ENCODE measurements at places on chromosomes 16 and 17.

DNA sequence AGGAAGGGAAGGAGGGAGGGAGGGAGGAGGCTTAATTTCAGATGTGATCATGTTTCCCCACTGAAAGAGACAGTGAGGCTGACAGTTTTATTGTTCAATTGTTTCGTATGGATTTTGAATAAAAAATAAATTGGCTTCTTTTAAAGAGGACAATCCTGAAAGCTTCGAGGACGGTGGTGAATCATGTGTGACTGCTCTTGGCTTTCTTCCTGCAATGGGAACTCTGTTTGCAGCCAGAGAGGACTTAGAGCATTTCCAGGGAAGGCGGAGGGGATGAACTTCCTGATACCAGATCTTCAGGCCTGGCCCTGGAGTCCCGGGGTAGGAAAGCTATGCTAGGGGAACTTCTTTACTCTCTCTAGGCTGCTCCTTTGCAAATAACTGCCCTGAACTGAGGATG, 72.8 kb upstream of the C16orf82 start:
- no peak for DNase-seq

- no peak for DNase-seq
Observed at GRCh38 chr16:82609140-82609539, 17.6 kb upstream of the CDH13 start.

DNA sequence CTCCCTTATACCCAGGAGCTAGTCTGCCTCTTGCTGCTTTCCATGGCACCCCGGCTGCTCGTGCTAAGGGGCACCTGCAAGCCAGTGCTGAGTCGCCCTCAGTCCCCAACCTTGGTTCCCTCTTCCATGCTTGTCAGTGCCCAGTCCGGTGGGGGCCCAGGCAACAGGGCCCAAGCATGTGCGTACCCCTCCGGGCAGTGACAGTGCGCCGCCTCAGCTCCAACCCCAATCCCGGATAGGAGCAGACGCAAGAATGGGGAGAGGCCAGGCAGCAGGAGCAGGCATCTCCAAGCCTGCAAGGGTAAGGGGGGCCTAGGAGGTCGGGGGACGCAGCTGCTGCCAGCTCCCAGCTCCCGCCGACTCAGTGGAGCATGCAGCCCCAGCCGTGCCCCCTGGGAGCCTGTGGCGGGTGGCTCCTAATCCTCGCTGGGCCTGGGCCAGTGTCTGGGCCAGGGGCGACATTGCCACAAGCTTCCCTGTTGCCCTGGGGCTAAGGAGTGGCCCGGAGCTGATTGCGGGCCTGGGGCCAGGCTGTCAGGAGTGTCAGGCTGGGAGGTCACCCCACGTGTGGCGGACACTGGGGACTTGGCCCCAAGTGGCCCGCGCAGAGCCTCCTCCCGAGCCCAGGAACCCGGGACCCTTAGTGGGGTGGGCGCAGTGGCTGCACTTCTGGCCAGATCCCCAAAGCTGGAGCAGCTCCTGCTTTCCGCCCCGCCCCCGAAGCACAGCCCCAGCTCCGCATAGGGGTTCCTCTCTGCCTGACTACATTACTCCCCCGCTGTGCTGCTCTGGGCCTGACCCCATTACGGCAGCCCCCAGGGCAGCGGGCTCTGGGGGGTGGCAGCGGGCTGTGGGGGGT, 9.8 kb downstream of the CPD start:
- no peak for DNase-seq

DNA sequence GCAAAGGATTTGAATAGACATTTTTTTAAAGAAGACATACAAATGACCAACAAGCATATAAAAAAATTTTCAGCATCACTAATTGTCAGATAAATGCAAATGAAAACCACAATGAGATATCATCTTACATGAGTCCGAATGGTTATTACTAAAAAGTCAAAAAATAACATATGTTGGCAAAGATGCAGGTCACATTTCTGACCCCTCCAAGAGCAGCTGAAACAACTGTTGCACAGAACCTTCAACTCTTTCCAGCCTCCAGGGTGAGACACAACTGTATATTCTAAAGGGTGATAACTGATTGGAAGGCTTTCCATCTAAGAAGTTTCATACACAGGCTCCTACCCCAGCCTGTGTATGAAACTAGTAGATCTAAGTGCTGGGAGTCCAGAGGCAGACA, 51.9 kb downstream of the SLFN5 start:
- DNase-seq = no peak

- no peak for DNase-seq
Observed at GRCh38 chr16:72111657-72112451, 18.2 kb downstream of the DHX38 start.

- no peak for DNase-seq
Observed at GRCh38 chr16:12798846-12799245, 4.8 kb downstream of the CPPED1 start.

DNA sequence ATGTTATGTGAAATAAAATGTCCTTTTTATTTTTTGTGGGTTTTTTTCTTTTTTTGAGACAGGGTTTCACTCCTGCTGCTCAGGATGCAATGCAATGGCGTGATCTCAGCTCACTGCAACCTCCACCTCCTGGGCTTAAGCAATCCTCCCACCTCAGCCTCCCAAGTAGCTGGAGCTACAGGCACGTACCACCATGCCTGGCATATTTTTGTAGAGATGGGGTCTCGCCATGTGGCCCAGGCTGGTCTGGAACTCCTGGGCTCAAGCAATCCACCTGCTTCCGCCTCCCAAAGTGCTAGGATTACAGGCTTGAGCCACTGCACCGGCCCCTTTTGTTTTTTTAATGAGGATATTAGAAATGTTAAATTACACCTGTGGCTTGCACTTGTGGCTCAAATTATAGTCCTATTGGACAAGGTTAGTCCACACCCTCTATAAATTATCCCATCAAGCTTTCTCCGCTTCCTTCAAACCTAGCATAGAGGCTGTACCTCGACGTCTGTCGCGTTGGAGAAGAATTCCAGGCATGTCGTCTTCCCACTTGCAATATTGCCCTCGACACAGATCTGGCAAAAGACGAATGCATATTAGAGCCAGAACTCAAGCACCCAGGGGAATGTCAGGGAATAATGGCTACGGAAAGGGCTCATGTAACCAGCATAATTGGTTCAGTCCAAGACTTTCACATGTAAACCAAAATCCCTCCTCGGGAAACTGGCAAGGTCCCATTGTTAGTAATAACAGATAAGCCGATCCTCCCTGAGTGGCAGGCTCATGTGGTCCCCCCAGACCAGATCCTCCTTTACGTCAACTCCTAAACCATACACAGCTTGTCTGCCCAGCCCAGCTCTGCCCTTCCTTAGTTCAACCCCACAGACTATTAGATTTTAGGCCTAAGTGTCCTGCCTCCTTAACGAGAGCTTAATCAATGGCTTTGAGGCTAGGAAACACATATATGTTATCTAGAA, 8.2 kb downstream of the TK2 start:
- no peak for DNase-seq

- no peak for DNase-seq
Observed at GRCh38 chr17:69760562-69760961, 314.5 kb upstream of the KCNJ16 start.

GRCh38 chr16:75798714-75799113, 72.4 kb upstream of the CPHXL start:
- DNase-seq = no peak

DNA sequence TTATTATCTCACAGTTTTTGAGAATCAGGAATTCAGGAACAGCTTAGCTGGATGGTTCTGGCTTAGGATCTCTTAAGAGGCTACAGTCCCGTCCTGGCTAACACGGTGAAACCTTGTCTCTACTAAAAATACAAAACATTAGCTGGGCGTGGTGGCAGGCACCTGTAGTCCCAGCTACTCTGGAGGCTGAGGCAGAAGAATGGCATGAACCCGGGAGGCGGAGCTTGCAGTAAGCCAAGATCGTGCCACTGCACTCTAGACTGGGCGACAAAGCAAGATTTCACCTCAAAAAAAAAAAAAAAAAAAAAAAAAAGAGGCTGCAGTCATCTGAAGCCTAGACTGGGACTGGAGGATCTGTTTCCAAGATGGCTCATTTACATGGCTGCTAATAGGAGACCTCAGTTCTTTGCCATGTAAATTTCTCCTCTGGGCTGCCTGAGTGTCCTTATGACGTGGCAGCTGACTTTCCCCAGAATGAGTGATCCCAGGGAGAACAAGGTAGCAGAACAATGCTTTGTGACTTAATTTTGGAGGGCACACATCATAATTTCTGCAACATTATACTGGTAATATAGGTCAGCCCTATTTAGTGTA, 95.8 kb upstream of the CORO6 start:
- DNase-seq = no peak

DNA sequence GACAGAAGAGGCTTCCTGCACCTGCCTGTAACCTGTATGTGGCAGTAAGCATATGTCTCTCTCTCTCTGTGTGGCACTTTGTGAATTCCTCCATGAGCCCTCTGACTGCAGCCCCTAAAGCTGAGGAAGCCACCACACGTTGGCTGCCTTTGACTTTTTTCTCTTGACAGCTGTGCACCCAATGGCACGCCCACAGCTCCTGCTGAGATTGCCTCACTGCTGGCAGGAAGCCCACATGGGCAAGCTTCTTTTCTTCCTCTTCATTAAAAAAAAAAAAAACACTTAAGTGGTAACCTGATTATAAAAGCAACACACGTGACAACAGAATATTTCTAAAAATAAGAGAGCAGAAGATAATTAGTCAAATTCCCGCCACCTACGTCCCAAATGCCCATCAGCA, 34.0 kb upstream of the PIRT start:
- no peak for DNase-seq

GRCh38 chr16:83917152-83918120, 18.5 kb downstream of the MLYCD start:
- no peak for DNase-seq

DNA sequence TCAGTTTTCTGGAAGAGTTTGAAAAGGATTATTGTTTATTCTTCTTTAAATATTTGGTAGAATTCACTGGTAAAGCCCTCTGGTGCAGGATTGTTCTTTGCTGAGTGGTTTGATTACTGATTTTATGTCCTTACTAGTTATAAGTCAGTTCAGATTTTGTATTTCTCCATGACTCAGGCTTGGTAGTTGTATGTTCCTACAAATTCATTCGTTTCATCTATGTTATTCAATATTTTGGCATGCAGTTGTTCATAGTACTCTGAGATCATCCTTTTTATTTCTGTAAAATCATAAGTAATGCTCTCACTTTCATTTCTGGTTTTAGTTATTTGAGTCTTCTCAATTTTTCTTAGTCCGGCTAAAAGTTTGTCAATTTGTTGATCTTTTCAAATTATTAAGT, 58.1 kb upstream of the CRYM start:
- no peak for DNase-seq

DNA sequence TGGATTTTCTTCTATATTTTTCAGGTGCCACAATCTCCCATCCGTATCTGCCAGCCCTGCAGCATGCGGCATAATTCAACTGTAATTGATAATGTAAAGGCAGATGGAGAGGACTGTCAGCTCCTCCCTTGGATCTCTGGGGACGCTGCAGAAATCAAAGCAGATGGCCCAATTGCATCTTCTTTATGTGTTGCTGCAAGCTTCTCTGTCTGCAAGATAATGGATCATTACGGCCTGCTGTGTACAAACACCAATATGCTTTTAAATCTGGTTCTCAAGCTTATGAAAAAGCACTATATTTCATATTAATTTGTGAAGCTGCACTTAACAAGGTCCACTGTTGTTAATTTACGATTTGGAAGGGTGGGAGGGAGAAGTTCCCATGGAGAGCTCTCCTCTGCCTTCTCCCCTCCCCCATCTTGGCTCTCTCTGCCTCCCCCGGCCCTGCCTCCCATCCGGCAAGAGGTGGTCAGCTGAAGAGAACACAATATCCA, 607.5 kb downstream of the TOX3 start:
- DNase-seq = no peak

DNA sequence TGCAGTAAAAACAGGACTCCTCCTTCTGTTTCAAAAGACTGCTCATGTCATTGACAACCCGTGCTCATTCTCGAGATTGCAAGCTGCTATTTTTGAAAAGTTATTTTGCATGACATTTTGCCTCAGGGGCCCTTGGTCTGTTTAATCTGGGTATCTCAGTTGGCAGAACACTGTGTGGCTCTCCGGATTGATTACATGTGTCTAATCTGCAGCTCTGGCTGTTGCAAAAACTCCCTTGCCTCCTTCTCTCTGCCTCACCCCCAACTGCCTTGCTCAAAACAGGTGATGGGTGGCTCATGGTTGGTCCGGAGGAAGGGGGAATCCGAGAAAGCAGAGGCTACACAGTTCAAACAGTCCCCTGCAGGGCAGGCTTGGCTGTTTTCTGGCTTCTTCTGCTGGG, 25.3 kb downstream of the GINS3 start:
- no peak for DNase-seq

- no peak for DNase-seq
Observed at GRCh38 chr17:50045154-50045553, 10.8 kb upstream of the ITGA3 start.

GRCh38 chr16:87559945-87560344, 42.4 kb upstream of the JPH3 start:
- DNase-seq = no peak

DNA sequence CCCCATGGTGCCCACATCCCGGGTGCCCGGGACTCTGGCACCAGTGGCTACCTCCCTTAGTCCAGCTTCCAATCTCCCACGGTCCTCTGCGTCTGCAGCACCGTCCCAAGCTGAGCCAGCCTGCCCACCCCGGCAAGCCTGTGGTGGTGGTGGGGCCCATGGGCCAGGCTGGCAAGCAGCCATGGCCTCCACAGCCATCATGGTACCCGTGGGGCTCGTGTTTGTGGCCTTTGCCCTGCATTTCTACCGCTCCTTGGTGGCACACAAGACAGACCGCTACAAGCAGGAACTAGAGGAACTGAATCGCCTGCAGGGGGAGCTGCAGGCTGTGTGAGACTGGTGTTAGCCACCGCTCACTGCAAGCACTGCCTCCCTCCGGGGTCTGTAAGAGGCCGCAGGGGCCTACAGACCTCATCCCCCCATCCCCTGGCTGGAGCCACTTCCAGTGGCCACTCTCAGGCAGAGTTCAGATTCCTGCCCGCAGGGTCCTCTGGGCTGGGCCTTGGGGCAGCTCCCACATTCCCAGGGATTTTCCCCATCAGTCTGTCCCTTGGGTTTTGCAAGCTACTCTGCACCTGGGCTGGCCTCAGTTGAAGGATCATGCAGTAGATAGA, 3.9 kb upstream of the SETD1A start:
- peak; percentile 35 for DNase-seq

GRCh38 chr16:28876019-28876659, 2.1 kb upstream of the ATP2A1 start:
- DNase-seq = no peak

GRCh38 chr16:89837014-89837546, 8.8 kb downstream of the SPIRE2 start:
- no peak for DNase-seq

GRCh38 chr16:23670137-23670776, 8.4 kb upstream of the PLK1 start:
- DNase-seq = peak; percentile 7

DNA sequence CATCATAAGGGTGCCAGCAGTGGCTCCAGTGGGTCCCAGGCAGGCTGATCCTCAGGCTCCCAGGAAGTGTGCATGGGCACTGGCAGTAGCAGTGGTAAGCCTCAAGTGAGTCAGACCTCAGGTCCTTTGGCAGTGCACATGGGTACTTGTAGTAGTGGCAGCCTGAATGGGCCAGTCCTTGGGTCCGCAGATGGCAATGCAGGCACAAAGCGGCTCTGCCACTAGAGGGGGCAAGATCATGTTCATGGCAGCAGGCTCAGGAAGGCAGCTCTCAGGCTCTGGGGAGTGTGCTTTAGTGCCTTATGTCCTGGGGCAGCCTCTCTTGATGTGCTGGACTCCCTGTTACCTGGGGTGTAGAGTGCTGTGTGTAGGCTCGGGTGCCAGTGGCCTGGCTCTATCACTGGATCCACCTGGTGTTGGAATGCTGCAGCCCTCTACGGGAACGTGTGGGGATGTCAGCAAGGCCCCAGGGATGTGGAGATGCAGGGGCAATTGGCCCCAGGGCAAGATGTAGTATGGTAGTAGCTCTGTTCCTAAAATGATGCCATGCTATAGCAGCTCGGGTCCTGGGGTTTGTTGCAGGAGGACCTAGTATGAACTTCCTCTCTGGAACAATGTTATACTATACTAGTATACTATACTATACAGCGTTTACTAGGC, 11.0 kb downstream of the ACSM3 start:
- DNase-seq = peak; percentile 19
